NCI-H446 (cell line): ENCODE measurements at places on chromosomes 6 and 20.

GRCh38 chr6:41615311-41615710 lies 23.0 kb upstream of the MDFI start:
- no peak for DNase-seq

- DNase-seq, result no peak
Observed at GRCh38 chr6:98747960-98748359, 86.4 kb upstream of the POU3F2 start.

GRCh38 chr6:104509355-104509754 lies 350.4 kb downstream of the HACE1 start:
- DNase-seq, result no peak

GRCh38 chr20:58384821-58385220 lies 4.2 kb upstream of the VAPB start:
- DNase-seq, result no peak

DNA sequence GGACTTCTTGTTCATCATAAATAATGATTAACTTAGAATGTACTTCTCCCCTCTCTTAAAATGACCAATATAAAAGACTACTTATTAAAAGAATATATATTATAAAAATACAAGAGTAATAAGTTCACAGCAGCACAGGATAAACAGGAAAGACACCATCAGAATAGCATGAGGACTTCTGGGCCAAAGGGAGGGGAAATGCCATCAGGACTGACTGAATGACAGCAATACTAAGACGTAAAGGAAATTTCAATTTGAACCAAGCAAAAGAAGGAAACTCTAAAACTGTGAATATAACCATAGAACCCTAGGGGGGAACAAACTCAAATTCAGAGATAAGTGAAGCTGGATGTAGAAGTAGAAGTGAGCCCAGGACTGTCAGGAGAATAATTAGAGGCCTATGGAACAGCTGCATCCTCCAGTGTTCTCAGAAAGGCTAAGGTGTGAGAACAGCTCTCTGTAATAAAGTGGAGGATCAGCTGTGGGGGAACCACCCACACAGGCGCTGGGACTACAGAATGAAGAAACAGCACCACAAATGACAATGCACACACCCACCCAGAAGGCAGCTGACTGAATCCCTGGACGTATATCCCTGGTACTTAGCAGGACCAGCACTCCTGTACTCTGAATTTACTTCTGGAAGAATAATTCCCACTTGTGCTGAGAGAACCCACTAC lies 37.8 kb downstream of the ZHX3 start:
- no peak for DNase-seq

GRCh38 chr6:33700391-33701050 lies 11.0 kb downstream of the UQCC2 start:
- DNase-seq, result no peak

- no peak for DNase-seq
Observed at GRCh38 chr6:105204331-105204730, 24.5 kb upstream of the POPDC3 start.
